Activated CD8-positive, alpha-beta memory T cell treated with anti-CD3 and anti-CD28 coated beads, Interleukin-2, amount 10 ng/mL, durations not matched to agents 7 days and 5 days (primary cell): ENCODE measurements at places on chromosomes 4 and X. TPM values are rescaled to one million over a fixed set of nuclear protein-coding genes. Genes with fewer than 3 reads are reported as not detected.

GRCh38 chrX:1205681-1206611 lies 6.5 kb downstream of the CRLF2 start:
- no peak for DNase-seq

DNA sequence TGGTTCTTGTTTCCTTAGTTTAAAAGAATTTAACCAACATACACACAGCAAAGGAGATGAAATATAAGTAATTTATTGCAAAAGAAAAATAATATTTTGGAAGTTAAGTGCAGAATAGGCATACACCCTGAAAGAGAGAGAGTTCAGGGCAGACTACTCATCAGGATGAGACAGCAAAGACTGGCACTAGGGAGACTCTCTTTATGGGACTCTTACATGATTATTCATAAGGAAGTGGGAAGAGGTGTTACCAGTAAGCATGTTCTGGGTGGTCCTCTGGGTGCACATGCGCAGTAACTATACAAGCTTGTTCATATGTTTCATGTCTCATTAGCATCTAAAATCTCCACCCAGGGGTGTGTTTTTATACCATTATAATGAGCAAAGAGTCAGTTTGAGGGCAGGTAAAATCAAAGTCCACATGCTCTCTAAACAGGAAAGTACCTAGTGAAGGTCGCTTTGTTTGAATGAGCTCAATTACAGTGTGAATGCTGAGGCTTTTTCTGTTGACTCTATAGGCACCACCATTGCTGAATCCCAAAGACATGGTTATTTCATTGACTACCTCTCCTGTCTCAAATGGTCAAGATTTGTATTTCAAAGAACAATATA lies 38.2 kb upstream of the PRDM5 start:
- DNase-seq: no peak

The CCNG2 gene
- 20.8 TPM for total RNA-seq

The GPRASP1 gene
- 0.37 TPM for total RNA-seq

The PRRG3 gene
- not detected for total RNA-seq

DNA sequence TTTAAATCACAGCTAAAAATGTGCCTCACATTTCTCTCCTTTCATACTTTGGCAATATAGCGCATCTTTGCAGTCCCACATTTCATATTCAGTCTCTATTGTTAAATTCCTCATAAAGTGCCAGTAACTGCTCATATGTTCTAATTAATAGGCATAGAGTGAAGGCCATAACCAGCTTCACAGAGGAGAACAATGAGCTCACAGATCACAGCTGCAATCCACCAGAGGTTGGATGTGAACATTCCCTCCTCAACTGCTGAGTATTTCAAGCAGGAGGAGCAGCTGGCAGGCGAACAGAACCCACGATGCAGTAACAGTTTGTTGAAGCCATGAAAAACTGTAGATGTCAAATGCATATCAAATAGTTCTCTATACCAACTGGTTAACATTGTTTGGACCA lies 2088.7 kb upstream of the AGA start:
- no peak for DNase-seq

The DAPP1 gene
- 24.6 TPM for total RNA-seq

GRCh38 chrX:30253257-30253656 lies 6.3 kb downstream of the MAGEB1 start:
- DNase-seq: no peak

DNA sequence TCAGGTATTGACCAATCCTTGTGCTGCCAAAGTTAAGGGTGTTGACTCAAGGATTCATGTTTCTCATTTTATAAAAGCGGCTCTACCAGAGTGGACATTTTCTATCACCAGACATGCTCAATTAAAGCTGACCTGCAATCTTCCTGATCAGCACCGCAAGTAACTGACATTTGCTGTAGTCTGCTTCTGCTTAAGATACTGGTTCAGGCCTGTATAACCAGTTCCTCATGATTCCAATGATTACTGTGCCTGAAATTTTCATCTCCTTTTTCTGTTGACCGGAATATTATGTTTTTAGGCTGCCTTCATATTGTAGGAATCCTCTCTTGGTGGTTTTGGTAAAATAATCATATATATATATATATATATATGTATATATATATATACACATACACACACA lies 160.2 kb upstream of the SPIN4 start:
- DNase-seq: no peak

- no peak for DNase-seq
Measured at GRCh38 chrX:100829730-100830129, 9.5 kb downstream of the CSTF2 start.

The PLP2 gene
- total RNA-seq: 21.9 TPM

The BEX5 gene
- 2.4 TPM for total RNA-seq

The POU3F4 gene
- total RNA-seq: not detected

DNA sequence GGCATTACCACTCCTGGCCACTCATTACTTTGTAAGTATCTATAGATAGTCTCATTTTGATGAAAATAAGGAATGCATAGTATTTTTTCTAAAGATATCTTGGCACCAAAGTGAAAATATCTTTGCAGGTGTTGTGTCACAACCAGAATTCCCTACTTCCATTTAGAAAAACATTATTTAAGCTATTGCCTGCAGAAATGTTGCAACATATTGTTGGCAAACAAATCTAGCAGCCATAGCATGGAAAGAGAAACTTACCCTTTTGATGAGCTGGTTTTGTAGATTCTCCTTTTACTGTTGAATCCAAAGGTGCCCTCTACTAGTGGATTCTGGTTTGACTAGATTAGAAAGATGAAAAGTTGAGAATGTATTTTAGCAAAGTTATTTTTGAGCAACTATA lies 138.8 kb downstream of the AREG start:
- DNase-seq: no peak

GRCh38 chrX:138026211-138026610 lies 460.3 kb downstream of the ZIC3 start:
- DNase-seq: no peak

GRCh38 chr4:18234108-18234507 lies 212.6 kb upstream of the LCORL start:
- no peak for DNase-seq

DNA sequence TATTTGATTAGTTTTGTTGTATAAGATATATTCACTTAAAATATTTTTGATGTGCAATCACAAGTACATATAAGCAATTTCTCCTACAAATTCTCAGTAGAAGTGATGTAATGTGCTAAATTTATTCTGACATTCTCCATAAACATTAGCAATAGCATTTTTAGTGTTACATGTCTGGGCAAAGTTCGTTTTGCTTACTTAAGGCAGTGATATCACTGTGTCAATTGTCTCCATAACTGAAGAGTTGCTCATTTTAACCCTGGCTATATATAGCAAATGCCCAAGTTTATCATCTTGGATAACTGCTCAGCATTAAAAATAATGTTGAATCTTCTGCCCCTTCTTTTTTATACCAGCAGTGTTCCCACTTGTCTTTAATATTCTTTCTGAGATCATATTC lies 340.0 kb upstream of the NDST4 start:
- no peak for DNase-seq

DNA sequence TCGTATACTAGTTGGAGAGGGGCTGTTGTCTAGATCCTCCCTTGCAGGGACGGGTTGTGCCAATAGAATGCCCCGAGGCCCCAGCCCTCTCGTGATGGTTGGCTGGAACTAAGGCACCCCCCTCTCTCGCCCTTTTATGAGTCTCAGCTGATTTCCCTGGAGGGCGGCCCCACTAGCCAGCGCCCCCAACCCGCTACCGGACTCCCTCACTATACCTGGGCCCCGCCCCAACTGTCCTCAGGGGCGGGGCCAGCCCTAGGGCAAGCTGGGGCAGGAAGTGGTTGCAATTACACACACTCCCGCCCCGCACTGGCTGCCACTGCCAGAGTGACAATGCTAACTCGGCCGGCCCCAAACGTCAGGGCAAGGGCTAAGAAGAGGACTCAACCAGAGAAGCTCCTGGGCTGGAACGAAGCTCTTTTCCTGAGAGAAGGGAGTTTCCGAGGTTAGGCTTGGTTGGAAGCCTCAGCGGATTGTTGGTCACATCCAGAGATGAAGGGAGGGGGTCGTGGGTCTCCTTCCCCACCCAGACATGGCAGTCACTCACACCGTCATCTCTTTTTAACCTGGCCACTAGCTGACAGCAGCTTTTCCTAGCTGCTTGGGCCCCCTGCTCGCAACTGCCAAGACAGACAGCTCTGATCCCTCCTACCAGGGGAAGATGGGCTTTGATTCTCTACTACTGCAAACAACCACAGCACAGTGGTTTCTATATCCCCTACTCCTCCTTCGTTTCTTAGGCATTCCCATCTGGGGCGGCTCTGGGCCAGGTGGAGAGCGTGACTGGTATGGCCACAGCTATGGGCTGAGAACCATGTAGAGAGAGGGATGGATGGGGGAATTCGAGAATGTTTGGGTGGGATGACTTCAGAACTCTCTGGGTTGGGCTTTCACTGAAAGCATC lies 21.0 kb upstream of the BCORL1 start:
- DNase-seq: peak; percentile 88

- no peak for DNase-seq
Measured at GRCh38 chrX:23661671-23662070, 5.6 kb upstream of the PRDX4 start.

DNA sequence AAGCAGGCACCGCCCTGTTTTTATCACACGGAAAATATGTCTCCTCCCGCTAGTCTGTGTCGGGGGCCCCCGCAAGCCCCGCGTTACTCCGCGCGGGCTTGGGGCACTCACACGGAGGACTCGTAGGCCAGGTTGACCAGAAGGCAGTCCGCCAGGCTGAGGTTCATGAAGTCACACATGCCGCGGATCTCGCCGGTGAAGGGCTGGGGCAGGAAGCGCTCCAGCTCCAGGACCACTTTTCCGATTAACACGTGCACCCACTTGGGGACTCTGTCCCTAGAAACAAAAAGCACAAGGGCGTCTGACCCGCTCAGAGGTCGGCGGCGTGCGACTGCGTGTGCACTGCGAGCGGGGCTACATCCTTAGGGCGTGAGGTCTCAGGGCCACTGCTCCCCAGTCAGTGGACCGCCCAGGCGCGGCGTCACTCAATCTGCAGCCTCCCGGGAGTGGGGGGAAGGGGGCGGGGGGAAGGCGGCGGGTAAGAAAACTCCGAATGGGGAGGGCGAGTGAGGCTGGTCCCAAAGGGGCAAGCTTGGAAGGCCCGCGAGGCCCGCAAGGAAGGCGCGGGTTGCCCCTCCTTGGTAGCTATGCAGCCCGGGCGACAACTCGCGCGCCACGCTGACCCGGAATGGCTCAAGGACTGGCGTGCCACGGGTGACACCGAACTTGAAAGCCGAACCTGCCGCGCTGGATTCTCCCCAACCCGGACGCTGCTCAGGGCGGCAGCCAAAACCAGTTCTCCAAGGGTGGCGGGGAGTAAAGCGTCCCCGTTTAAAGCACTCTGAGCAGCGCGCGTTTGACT lies 722 bp downstream of the NAAA start:
- DNase-seq: peak; percentile 89

DNA sequence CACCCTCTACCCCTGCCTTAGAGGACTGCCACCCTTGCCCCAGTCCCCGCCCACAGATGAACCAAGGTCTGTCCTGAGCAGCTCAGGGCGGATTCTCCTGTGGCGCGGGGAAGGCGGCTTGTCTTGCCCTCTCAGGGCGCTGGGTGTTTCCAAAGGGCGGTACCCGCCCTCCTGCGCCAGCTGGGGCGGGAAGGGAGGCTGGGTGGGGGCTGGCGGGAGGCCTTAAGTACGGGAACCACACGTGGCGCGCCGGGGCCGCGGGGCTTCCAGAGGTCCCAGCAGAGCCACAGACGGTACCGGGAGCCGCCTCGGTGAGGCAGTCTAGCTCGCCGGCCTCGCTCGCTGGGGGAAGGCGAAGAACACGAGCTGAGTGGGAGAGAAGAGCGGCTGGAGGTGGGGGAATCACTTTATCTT lies 361.1 kb downstream of the MID1IP1 start:
- peak; percentile 43 for DNase-seq

The GYPB gene
- 0.70 TPM for total RNA-seq

DNA sequence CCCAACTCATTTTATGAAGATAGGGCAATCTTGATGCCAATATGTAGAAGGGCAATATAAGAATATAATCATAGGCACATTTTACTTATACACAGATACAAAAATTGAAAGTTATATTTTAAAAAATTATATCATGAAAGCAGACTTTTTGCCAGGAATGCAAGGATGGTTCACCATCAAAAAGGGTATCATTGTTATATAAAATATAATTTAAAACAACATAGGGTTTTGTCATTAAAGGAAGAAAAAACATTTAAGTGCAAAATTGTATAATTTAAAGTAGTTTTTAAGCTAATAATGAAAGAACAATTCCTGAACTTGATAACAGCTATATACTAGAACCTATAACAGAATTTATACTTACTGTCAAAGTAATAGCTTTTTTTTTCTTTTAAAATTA lies 15.9 kb downstream of the AREG start:
- DNase-seq: no peak

The PSAPL1 gene
- total RNA-seq: not detected

DNA sequence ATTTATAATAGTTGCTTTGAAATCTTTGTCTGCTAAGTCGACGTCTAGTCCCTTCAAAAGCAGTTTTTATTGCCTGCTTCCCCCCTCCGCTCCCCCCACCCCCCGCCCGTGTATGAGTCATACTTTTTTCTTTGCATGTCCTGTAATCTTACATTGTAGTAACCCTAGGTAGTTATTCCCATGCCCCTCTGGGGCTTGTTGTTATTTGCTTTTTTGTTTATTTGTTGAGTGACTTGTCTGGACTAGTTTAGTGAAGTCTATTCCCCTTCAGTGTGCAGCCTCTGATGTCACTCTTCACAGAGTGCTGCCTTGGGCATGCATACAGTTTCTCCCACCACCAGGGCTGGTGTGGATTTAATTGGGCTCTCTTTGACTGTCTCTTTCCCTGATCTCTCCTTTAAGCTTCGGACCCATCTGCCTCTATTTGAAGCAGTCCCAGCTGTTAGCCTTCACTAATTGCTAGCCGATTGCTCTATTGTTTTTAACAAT lies 86.2 kb downstream of the PPEF1 start:
- no peak for DNase-seq

DNA sequence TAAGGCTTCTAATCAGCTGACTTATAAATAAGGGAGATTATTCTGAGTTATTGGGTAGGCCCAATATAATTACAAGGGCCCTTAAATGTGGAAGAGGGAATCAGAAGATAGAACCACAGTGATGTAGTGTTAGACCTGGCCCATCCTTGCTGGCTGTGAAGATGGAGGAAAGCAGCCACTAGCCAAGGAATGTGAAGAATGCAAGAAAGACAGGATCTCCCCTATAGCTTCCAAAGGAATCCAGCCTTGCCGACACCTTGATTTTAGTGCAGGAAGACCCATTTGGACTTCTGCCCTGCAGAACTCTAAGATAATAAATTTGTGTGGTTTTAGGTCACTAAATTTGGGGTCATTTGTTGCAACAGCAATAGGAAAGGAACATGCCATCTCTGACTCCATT lies 150.6 kb downstream of the SPATA18 start:
- no peak for DNase-seq

The GLRA3 gene
- total RNA-seq: not detected

The CXorf65 gene
- 18.3 TPM for total RNA-seq
